ENCODE measurements at places on chromosomes 1 and 21.

DNA sequence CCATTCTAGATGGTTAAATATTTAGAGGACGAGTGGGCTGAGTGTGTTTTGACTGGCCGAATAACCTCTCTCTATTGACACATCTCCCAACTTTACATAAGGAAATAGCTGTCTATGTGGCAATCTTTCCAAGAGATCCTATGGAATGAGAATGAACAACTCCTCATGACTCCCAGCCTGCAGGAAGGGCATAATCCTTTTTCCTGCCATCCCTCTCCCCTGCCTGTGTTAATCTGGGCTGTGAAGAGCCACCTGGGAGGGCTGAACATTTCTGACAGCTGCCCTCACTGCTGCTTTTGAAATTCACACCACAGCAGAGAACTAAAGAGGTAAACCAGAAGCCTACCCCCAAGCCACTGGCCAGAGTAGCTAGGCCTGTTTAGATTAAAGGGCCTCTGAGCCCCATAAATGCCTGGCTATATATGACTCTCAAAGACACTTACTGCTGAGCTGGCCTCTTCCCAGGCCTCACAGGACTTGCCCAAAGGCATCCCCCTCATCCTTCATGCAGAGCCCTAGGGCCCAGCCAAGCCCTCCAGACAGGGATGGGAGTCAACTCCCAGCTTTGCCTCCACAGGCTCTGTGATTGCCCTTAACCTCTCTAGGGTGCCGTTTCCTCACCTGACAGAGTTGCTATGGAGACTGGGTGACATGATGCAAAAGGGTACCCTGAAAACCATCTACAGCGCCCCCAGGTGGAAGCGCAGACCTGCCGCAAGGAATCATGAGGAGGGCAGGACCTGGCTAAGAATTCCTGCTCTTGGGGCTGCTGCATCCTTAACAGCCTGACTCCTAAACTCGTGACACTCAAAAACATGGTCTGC, 42.0 kb upstream of the LDLRAP1 start:
- DNase-seq, result no peak

- DNase-seq, result no peak
Measured at GRCh38 chr1:12556368-12556930, 61.6 kb downstream of the DHRS3 start.

- no peak for DNase-seq
Measured at GRCh38 chr1:159869607-159870006, 7.2 kb upstream of the VSIG8 start.

DNA sequence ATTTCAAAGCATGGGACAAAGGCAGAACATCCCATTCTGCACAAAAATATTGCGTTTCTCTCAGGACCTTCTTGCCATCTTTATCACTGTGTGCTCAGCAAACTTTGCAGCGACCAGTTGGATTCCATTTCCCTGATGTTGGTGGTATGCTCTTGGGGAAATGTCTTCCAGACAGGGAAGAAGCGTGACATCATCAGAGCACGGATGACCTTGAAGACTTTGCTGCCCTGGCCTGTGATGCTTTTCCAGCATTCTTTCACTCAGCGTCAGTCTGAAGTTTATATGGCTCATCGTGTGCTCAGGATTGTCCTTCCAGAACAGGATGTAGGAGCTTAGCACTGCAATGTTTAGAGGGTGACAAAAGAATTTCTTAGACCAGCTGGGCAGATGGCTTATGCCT, 131.4 kb upstream of the F3 start:
- DNase-seq, result no peak

GRCh38 chr1:202806845-202807450, 1.3 kb downstream of the KDM5B start:
- DNase-seq, result no peak

DNA sequence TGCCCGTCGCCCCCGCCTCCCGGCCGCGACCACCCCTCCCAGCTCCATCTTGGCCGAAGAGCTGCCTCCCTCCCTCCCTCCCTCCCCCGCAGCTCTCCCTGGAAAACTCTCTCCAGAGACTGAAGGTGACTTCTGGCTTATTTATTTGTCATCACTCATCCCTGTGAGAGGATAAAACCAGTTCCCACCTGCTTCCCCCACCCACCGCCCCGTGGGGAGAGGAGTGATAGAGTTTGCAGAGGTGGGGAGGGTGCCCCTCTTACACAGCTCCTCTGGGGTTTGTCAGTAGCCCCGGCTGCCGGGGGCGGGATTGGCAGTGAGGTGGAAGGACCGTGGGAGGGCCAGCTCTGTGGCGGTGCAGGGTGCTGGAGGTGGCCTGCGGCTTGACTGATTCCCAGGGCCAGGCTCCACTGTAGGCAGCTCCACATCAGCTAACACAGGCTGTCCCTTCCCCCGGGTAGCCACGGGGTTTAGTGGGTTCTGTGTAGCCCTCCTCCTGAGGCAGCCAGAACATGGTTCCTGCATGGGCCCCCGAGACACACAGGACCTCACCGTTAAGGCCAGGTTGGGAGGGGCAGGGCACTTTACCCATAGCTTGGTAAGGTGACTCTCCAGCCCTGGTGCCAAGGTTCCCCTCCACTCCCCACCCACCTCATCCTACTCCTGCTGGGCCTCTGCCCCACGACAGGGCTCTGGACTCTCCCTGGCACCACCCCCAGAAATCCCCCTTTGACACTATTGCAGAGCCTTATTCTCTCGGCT, 62.2 kb downstream of the ELK4 start:
- DNase-seq, result no peak

GRCh38 chr1:243786531-243786930, 63.5 kb downstream of the AKT3 start:
- DNase-seq, result no peak

DNA sequence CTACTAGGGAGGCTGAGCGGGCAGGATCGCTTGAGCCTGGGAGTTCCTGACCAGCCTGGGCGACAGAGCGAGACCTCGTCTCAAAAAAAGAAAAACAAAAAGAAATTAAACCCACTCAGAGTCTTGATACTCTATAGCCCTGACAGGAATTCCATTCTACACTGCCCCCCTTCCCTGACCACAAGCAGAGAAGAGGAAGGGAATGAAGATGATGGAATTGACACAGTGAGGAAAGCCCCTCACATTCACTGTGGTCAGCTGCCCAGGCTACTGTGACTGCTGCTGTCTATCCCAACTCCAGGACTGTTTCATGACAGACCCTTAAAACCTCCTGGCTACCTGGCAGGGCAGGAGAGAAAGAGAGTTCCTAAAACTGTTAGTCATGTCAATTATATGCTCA, 12.1 kb downstream of the LIN9 start:
- no peak for DNase-seq

DNA sequence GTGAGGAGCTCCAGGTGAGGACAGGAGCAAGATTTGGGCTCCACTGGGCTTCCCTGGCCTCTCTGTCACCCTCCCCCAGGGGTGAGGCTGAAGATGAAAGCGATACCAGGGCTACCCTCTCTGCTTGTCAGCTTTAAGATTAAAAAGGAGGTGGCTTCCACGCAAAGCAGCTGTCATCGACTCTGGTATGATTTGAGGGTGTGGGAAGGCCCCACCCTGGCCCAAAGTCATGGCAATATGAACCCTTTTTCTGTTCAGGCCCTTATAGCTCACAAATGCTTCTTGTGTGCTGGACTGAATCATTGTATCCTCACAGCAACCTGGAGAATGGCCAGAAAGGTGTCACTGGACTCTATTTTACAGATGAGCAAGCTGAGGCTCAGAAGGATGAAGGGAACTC, 41.6 kb downstream of the NUAK2 start:
- no peak for DNase-seq

- no peak for DNase-seq
Measured at GRCh38 chr1:162193221-162193620, 123.7 kb downstream of the NOS1AP start.

- DNase-seq, result no peak
Measured at GRCh38 chr1:201000391-201000790, 23.1 kb downstream of the KIF21B start.

GRCh38 chr1:200211157-200211556, 183.6 kb downstream of the NR5A2 start:
- no peak for DNase-seq

DNA sequence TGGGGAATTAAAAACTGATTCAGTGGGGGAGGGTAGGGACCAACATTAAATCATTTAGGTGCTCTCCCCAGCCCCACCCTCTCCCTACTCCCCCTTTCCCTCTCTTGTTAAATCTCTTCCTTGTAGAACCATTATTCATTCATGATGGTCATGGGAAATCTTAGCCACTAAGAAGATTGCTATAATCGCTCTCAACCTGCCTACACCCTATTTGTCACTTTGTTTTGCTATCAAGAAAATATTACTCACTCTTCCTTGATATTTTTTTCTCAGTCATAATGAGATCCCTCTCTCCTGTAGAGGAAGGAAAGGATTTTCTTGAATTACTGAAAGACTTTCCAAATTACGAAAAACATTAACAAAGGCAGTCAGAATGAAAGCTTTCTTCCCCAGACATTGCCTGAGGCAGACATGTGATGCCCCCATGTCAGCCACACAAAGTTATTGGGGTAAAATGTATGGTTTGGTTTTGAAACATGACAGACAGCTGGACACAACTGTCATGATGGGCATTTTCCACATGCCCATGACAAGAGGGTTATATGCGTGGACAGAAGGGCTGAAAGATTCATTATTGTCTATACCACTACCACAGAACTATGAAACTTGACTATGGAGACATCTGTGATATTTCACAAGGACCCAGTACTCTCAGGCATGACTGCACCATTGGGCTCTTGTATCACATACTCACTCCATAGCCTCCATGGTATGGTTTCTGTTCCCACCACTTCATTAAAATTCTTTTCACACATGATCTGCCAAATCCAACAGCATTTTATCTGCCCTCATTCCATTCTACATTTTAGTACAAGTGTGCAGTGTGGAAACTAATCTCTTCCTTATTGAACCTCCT, 420.1 kb downstream of the DISC1 start:
- no peak for DNase-seq

GRCh38 chr21:31173881-31174555, 135.7 kb upstream of the KRTAP19-8 start:
- no peak for DNase-seq

GRCh38 chr1:6419397-6419803, 319 bp downstream of the HES2 start:
- DNase-seq, result no peak

GRCh38 chr1:10622910-10623685, 148.3 kb downstream of the PEX14 start:
- no peak for DNase-seq

DNA sequence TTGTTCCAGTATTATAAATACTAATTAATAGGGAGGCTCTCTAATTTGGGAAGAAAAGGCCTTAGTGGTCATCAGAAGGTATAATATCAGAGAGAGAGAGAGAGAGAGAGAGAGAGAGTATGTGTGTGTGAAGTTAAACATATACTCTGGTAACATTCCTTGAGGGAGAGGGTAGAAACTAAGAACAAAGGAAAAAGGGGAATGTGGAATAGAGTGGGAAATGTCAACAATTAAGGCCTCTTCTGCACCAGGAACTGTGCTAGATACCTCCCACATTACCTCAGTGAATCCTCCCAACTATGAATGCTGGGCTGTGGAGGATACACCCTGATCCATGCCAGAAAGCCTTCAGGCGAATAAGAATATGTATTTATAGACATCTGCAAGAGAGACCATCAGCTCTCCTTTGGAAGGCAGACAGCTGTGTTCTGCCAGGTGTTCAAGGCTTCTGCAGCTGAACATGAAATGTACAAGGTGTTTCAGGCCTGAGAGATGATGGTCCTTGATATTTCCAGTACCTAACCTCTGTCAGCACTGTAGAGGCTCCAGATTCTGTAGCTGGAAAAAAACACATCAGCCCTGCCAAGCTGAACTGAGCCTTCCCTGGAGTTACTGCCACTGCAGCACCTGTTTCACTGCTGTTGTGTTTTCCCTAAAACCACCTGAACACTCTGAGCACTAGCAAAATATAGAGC, 29.1 kb downstream of the TBX15 start:
- no peak for DNase-seq

DNA sequence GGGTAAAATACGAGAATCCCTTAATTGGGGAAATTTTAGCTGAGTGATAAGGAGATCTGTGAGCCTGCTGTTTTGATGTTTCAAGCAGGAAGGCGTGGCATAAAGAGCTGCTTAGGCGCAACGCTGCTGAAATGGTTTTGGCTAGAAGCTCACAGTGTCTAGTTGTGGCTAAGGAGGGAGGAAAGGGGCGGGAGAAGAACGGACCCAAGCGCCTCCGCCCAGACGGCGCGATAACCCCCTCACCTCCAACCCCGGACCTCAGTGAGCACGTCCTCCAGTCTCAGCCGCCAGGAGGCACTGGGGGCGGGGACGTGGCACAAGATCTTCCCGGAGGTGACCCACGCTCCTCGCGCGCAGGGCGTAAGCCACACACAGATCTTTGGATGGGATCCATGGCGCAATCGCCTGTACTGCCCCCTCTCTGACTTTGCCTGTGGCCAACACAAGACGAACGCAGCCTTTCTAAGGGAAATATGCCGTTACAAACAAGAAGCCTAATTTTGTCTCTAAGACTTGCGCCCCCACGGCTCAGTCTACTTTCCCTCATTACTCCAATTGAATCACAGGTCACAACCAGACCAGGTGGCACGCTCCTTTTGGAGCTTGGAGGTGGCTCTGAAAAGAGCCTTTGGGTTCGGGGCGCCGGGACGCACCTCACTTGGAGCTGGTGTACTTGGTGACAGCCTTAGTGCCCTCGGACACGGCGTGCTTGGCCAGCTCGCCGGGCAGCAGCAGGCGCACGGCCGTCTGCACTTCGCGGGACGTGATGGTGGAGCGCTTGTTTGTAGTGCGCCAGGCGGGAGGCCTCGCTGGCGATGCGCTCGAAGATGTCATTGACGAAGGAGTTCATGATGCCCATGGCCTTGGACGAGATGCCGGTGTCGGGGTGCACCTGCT, 23.4 kb upstream of the RNF187 start:
- no peak for DNase-seq

- no peak for DNase-seq
Measured at GRCh38 chr1:6243993-6244392, at the start of gene HES3. HES3 (plus strand) TSS chr1:6244179; CDS start chr1:6244366, 187 bp downstream.

GRCh38 chr1:75614399-75614756, 3.5 kb upstream of the SLC44A5 start:
- no peak for DNase-seq

GRCh38 chr1:70819231-70819630, 228.4 kb downstream of the PTGER3 start:
- no peak for DNase-seq

- DNase-seq, result no peak
Measured at GRCh38 chr21:34945288-34945687, 103.8 kb downstream of the RUNX1 start.

DNA sequence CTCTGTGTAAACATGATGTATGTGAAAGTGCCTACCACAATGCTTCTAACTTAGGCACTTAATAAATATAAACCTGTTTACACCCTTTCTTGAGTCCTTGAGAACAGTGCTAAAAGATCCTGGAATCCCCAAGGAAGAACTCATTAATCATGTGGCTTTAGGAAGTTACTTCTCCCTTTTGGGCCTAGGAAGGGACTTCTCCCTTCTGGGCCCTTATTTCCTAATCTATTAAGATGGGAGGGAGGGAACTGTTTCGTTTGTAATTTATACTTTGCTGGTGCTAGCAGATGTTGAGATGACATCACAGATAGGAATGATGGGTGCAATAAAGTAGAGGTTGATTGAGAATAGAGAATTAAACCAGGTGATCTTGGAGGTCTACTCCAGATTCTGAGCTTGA, 1.2 kb downstream of the BTF3L4 start:
- no peak for DNase-seq
